AG09319 (cell line): ENCODE measurements at places on chromosomes 16 and 17.
A peak's percentile ranks its signal among the peaks of the same experiment; 100 is the strongest.

- DNase-seq: no peak
Observed at GRCh38 chr17:28511858-28512461, 5.8 kb downstream of the FOXN1 start.

DNA sequence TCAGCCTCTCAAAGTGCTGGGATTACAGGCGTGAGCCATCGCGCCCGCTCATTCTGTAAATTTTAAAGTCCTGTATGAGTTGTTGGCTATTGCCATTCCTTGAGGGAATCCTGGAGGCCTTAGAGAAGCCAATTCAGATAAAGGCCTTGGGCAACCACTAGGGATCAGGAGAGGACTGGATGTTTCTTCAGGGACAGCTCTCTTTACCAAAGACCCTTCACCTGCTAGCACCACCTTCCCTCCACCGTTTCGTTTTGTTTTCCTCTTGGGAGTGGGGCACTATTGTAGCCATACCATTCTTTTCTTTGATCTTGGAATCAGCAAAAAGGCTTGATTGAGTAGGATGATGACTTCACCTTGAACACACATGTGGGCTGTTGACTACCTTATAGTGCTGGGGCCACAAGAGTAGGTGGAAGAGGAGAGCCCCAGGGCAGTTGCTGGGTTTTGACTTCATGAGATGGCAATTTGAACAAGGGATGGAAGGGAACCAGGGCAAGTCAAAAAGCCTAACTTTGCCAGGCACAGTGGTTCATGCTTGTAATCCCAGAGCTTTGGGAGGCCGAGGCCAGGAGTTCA lies 7.0 kb upstream of the ANKRD40CL start:
- DNase-seq: no peak

DNA sequence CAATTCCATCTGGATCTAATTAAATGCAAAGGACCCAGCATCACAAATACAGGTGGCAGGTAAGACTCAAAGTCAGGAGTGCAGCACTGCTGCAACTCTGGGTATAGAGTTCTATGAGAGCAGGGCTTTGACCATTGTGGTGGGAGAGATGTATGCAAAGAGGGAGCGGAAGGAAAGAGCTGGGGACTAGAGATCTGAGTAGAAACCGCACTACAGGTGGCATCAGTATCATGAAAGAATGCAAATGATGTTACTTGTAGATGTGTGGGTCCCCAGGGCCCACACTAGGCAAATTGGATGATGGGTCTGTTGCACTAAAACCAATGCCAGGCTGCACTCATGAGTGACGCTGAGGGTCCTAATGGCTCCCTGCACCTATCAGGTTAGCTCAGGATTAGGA lies 287.1 kb upstream of the ASIC2 start:
- DNase-seq: no peak

GRCh38 chr17:48148854-48149786 lies 41.6 kb downstream of the SNX11 start:
- DNase-seq: no peak

DNA sequence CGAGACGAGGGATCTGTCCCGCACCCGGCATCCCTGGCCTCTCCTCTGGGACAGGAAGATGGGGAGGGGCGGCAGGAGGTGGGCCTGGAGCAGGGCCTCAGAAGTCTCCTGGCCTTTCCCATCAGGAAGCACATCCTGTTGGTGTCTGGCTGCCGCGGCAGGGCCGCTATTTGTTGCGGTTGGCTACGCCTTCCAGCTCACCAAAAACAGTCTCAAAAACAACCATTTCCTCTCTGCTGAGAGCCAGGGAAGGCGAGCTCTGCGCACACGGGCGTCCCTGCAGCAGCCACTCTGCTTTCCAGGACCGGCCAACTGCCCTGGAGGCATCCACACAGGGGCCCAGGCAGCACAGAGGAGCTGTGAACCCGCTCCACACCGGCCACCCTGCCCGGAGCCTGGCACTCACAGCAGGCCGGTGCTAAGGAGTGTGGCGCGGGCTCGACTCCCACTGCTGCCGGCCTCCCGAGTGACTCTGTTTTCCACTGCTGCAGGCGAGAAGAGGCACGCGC lies at the start of gene TMEM204:
TMEM204 (plus strand) TSS at position 224 of the 509 bp plus-strand sequence. CDS start 610 bp downstream, outside the sequence.
- peak; percentile 53 for DNase-seq

DNA sequence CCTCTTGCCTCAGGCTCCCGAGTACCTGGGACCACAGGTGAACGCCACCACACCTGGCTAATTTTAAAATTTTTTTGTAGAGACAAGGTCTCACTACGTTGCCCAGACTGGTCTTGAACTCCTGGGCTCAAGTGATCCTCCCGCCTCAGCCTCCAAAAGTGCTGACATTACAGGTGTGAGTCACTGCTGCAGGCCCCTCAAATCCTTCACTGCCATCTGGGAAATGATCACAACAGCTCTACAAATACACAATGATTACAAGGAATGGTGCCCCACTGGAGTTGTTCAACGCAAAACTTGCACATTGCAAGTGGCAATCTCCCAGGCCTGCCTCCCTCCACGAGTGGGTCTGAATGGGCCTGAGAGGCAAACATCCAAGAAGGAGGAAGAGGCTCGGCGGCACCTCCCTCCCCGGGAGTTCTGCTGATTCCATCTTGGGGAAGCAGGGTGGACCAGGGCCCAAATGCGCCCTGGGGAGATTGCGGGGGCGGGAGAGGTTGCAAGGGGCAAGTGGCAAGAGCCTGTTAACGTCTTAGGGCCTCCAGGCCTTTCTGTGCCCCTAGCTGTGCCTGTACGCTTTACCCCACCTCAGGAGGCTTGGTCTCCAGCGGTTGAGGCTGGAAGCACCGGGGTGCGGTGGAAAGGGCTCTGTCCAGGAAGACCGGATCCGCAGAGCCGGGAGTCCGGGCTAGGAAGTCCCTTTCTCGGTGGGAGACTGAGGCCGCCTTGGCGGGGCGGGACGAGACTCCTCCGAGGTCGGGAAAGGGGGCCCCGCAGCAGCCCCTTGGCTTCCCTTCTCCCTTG lies 656 bp upstream of the IGFBP4 start:
- no peak for DNase-seq

DNA sequence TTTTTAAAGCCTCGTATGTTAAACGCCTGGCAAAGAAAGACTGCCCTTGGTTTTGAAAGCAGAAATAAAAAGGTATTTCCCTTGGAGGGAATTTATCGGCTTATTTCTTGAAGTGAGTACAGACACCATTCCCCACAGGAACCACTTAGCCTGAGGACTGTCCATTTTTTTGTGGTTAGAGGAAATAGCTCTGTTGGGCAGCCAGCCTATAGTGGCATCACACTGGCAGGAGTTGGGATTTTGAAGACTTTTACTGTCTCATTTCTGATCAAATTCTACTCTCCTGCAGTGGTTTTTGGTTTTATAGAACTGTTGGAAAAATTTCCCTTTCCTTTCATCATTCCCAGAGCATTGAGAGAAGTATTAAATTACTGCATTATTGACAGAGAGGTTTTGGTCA lies 34.1 kb upstream of the CDC6 start:
- DNase-seq: no peak

DNA sequence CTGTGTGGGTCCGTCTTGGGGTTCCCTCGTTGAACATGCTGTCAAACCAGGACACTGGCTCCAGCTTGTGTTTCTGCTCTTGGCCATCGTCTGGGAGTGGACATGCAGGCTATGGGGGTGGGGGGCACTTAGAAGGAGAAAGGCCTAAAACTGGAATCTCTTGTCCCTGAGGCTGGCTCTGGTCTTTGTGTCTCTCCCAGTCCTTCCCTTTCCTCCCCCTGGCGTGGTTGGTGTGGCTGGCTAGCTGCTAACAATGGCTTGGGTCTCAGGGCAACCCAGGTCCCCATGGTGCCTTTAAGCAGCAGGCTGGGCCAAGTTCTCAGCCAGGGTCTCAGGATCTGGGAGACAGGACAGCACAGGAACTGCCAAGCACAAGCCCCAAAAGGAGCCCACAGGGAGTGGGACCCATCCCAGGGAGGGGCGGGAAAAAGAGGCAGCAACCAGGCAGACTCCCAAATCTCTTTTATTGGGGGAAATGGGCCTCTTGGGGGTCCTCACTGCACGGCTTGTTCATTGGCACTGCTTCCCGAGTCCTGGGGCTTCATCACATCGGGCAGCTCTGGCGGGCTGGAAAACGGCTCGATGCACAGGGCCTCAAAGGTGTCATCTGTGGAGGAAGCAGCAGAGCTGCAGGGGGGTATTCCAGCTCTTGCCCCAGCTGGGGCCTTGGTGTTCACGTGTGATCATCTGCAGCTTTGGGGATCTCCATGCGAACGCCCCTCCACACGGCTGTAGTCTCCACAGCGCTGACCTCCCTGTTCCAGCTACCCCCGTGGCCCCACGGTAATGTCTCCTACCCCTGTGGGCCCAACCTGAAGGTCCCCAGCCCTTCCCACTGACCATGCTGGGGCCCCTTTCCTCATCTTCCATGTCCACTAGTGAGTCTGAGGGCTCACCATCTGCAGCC lies 5.3 kb downstream of the ELOB start:
- DNase-seq: no peak

- DNase-seq: no peak
Observed at GRCh38 chr16:62829607-62830006, 793.4 kb upstream of the CDH8 start.

GRCh38 chr17:28949185-28950016 lies 1.9 kb downstream of the PHF12 start:
- no peak for DNase-seq

DNA sequence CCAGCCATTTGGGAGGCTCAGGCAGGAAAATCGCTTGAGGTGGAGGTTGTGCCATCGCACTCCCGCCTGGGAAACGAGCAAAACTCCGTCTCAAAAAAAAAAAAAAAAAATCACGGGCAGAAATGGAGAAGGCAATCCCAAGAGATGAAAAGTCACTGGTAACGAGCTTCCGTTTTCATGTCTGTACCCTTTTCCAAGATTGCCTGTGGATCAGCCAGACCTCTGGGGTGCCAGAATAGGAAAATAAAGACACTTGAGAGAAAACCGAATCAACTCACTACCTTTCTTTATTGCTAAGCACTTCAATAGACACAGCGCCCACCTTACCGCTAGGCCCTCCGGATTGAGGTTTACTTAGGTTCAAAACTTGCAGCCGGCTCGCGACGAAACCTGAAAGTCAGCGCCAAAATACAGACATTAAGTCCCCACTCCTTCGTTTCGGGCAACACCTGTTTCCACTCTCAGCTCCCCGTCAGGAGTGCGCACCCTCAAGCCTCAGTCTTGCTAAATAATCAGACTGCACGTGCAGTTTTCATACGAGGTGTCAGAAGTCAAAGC lies 970 bp upstream of the TRAF7 start:
- no peak for DNase-seq

GRCh38 chr17:49193513-49194296 lies 16.7 kb downstream of the GNGT2 start:
- peak; percentile 16 for DNase-seq

- no peak for DNase-seq
Observed at GRCh38 chr16:75854152-75854551, 127.9 kb upstream of the CPHXL start.

- peak; percentile 66 for DNase-seq
Observed at GRCh38 chr16:67563708-67564468, 1.6 kb downstream of the CTCF start.

- no peak for DNase-seq
Observed at GRCh38 chr17:10352893-10353292, 19.9 kb downstream of the MYH13 start.

DNA sequence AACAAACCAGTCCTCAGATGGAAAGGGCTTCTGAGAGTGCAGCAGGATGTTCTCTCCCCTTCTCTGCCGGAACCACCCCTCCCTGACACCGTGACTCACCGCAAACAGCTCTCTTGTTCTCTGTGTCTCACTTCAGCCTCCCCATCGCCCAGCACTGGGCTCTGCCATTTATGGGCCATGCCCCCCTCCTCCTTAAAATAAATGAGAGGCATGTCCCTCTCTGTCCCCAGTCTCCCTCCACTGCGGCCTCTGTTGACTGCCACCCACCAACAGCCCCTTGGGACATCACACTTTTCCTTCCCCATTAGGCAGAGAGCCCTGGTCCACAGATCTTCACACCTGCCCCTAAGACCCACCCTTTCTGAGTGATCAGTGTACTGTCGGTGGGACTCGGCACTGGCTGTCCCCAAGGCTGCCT lies 6.3 kb downstream of the CCDC102A start:
- DNase-seq: no peak

DNA sequence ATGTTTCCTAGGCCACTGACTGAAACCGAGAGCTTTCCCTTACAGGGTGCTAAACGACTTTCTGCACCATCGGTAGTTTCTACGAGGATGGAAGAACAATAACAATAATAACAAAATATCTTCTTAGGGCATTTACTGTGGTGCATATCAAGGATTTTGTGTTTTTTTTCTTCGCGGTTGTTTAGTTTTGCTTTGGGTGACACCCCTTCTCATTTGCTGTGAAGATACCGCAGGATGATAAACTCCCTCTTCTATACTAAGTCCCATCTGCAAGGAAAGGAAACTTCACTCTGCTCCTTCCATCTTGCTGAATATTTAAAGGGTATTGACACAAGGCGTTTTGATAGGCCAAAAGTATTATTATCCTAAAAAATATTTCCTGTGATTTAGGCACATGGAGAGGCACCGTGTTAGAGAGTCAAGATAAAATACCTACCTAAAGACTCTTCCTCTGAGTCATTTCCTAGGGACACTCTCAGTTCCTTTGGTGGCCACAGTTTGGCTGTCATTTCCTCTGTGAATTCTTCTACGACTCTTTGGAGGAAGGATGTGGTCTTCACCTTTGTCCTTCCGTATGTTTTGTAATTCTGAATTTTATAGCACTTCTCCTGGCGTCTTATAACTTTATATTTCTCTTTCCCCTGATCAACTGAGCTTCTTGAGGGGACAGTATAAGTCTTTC lies 318.8 kb downstream of the CDH13 start:
- no peak for DNase-seq

DNA sequence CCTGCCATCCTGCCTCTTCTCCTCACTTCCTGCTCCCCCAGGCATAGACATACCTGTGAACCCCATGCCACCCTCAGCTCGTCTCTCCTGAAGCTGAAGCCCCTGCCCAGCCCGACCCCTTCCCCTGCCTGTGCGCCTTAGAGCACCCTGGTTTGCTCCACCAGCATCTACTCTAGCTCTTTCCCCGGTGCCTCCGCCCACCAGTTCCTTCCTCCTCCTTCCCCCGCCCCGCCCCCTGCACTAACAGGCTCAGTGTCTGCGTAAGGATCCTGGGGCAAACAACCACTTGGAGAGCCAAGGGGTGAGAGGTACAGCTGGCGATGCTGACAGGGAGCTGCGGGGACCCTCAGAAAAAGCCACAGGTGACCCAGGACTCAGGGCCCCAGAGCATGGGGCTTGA lies 1.9 kb downstream of the GPR142 start:
- DNase-seq: no peak

GRCh38 chr16:51312363-51313150 lies 161.5 kb upstream of the SALL1 start:
- DNase-seq: no peak

- DNase-seq: no peak
Observed at GRCh38 chr16:68400083-68400923, 48.0 kb downstream of the SMPD3 start.

DNA sequence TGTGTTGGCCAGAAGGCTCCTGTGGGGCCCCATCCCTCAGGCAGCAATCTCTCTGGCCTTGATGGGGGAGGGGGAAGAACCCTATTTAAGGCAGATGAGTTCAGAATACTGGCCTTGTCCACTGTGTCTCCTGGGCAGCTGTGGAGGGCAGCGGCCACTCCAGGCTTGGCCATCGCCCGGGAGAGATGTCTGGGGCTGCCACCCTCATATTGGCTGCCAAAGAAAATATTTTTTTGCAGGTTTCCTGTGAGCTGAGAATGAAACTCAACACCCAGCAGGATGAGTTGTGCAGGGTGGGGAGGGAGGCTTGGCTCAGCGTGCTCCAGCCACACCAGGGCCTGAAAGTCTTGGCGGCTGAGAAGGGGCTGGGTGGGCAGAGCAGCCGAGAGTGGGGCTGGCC lies 14.4 kb upstream of the TIMP2 start:
- DNase-seq: no peak
